T-helper 17 cell (primary cell): ENCODE measurements at places on chromosomes 3 and 15. TPM values are rescaled to one million over a fixed set of nuclear protein-coding genes. Genes with fewer than 3 reads are reported as not detected.

DNA sequence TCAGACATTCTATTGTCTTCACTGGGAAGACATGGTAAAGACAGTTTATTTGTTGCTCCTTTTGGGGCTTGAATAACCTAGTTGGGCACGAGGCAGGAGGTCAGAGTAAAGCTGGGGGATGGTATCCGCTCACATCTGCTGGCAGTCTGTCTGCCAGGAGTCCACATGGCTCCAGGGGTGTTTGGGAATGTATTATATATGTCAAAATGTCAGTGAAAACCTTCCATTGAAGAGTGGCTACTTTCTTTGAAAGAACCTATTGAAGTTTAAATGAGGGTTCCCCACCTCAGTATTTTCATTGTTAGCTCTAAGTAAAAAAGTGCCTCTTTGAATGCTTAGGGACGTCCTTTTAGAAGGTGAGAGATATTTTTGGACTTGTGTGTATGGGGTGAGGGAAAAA lies 68.4 kb downstream of the CLDN11 start:
- no peak overlapping the region for H3K27ac ChIP-seq
- H3K4me1 ChIP-seq: no peaks in the 10 kb centered on the region
- H3K36me3 ChIP-seq: no peaks in the 10 kb centered on the region
- no peak for DNase-seq
- no peak overlapping the region for H3K4me3 ChIP-seq
- H3K27me3 ChIP-seq: peaks cover 34% of the 10 kb centered on the region

GRCh38 chr3:13285007-13285567 lies 135.0 kb downstream of the NUP210 start:
- H3K27ac ChIP-seq: no peak overlapping the region
- H3K4me3 ChIP-seq: no peak overlapping the region
- peaks cover 2% of the 10 kb centered on the region for H3K36me3 ChIP-seq
- H3K4me1 ChIP-seq: peaks cover 5% of the 10 kb centered on the region
- no peak for DNase-seq

GRCh38 chr15:52146776-52147175 lies 34.2 kb upstream of the BCL2L10 start:
- H3K36me3 ChIP-seq: peaks cover 3% of the 10 kb centered on the region
- H3K27ac ChIP-seq: no peak overlapping the region
- H3K4me3 ChIP-seq: no peak overlapping the region
- H3K27me3 ChIP-seq: no peaks in the 10 kb centered on the region
- H3K4me1 ChIP-seq: no peaks in the 10 kb centered on the region

GRCh38 chr3:160106905-160107861 lies 118.0 kb upstream of the C3orf80 start:
- peaks cover 17% of the 10 kb centered on the region for H3K27me3 ChIP-seq
- peaks cover 2% of the 10 kb centered on the region for H3K4me1 ChIP-seq
- H3K27ac ChIP-seq: no peak overlapping the region
- no peak overlapping the region for H3K4me3 ChIP-seq
- no peak for DNase-seq

GRCh38 chr3:108191394-108191793 lies 30.8 kb downstream of the IFT57 start:
- H3K4me3 ChIP-seq: no peak overlapping the region
- H3K4me1 ChIP-seq: no peaks in the 10 kb centered on the region
- H3K27ac ChIP-seq: no peak overlapping the region
- H3K27me3 ChIP-seq: no peaks in the 10 kb centered on the region
- peaks cover 9% of the 10 kb centered on the region for H3K36me3 ChIP-seq
- no peak for DNase-seq

DNA sequence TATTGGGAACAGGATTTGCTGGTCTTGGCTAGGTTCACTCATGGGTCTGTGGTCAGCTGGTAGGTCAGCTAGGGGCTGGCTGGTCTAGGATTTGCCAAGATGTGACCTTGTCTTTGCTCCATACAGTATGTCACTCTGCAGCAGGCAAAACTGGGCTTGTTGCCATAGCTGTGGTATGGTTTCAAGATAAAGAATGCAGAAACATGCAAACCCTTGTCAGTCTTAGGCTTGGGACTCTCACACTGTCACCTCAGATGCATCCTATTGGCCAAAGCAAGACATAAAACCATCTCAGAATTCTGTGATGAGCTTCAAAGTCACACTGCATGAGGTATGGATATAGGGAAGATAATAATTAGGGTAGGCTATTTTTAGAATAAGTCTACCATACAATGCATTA lies 66.6 kb upstream of the TBC1D5 start:
- DNase-seq: no peak
- H3K4me1 ChIP-seq: peaks cover 8% of the 10 kb centered on the region
- no peaks in the 10 kb centered on the region for H3K36me3 ChIP-seq
- peaks cover 20% of the 10 kb centered on the region for H3K27me3 ChIP-seq
- H3K27ac ChIP-seq: no peak overlapping the region

- peaks cover 2% of the 10 kb centered on the region for H3K4me1 ChIP-seq
- H3K4me3 ChIP-seq: no peak overlapping the region
- no peak for DNase-seq
- no peaks in the 10 kb centered on the region for H3K36me3 ChIP-seq
These were observed 23.5 kb upstream of the RAD18 start for GRCh38 chr3:8986741-8987140.

- no peaks in the 10 kb centered on the region for H3K27me3 ChIP-seq
- H3K4me1 ChIP-seq: peaks cover 51% of the 10 kb centered on the region
- peaks cover 7% of the 10 kb centered on the region for H3K36me3 ChIP-seq
- H3K27ac ChIP-seq: no peak overlapping the region
- no peak for DNase-seq
These were observed 13.4 kb downstream of the ANP32A start for GRCh38 chr15:68807249-68807648.

DNA sequence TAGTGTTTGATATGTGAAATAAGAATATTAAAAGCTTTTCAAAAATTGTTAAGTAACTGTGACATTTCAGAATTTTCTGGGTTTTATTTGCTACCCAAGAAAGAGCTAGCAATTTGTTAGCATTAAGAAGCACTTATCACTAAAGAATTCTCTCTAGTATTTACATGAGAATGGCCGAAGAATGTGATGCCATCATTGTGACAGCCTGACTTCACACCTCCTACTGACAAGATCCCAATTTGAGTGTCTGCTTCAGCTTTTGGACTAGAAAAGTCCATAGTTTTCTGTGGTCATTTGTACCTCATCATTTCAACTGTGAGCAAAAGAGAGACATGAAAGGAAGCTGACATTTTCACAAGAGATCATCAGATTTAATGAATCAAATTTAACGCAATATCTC lies 548.1 kb upstream of the AGTR1 start:
- no peaks in the 10 kb centered on the region for H3K4me1 ChIP-seq
- H3K27me3 ChIP-seq: no peaks in the 10 kb centered on the region
- H3K36me3 ChIP-seq: no peaks in the 10 kb centered on the region
- no peak overlapping the region for H3K4me3 ChIP-seq
- no peak overlapping the region for H3K27ac ChIP-seq

GRCh38 chr3:147672035-147672434 lies 262.9 kb downstream of the ZIC1 start:
- H3K27ac ChIP-seq: no peak overlapping the region
- H3K27me3 ChIP-seq: no peaks in the 10 kb centered on the region
- H3K36me3 ChIP-seq: no peaks in the 10 kb centered on the region
- H3K4me1 ChIP-seq: no peaks in the 10 kb centered on the region
- H3K4me3 ChIP-seq: no peak overlapping the region

GRCh38 chr3:187183210-187183862 lies 13.9 kb upstream of the RTP1 start:
- H3K27ac ChIP-seq: no peak overlapping the region
- H3K27me3 ChIP-seq: peaks cover 50% of the 10 kb centered on the region
- peaks cover 7% of the 10 kb centered on the region for H3K4me1 ChIP-seq
- DNase-seq: no peak
- peaks cover 8% of the 10 kb centered on the region for H3K36me3 ChIP-seq
- H3K4me3 ChIP-seq: no peak overlapping the region

DNA sequence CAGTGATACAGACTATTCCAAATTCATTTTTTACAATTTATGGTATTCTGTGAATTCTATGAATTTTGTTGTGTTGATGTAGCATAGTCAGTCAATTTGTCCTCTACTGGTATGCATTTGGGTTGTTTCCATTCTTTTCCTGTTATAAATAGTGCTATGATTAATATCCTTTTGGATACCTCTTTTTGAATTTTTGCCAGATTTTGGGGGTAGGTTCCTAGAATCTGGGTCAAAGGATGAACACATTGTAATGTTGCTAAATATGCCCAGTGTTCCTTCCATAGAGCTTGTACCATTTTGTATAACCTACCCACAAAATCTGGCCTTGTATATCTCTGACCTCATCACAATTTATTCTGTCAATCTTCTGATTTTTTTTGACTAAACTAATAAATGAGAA lies 44.4 kb upstream of the C3orf38 start:
- no peak overlapping the region for H3K27ac ChIP-seq
- H3K36me3 ChIP-seq: no peaks in the 10 kb centered on the region
- peaks cover 16% of the 10 kb centered on the region for H3K4me1 ChIP-seq
- H3K4me3 ChIP-seq: no peak overlapping the region

GRCh38 chr15:68328443-68328842 lies 50.9 kb downstream of the FEM1B start:
- H3K4me1 ChIP-seq: peaks cover 41% of the 10 kb centered on the region
- no peak for DNase-seq
- peaks cover 2% of the 10 kb centered on the region for H3K36me3 ChIP-seq
- peaks cover 40% of the 10 kb centered on the region for H3K27me3 ChIP-seq
- peak overlapping the region; percentile 41 for H3K4me3 ChIP-seq

DNA sequence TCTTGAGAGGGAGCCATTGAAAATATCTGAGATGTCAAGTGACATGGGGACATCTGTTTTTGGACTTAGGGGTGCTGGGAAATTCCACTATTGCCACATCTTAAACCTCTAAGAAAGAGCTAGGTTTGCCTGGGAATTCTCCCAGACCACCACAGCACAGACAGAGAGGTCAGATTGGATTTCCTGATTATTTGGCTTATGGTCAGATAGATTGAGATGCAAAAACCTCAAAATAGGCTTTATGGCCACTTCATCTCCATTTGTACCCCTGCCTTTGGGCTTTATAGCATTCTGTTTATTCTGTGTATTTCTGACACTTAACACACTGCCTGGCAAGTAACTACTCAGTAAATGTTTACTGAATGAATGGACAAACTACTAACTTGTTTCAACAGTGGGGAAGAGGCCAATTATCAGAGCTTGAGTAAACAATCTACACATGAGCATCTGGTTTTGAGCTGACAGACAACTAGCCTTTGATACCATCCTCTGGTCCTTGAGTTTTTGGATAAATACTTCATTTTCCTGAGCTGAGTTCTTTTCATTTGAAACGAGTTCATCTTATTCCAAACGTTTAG lies 81.8 kb downstream of the TP63 start:
- peaks cover 5% of the 10 kb centered on the region for H3K27me3 ChIP-seq
- H3K27ac ChIP-seq: no peak overlapping the region
- H3K4me3 ChIP-seq: no peak overlapping the region
- no peak for DNase-seq
- peaks cover 13% of the 10 kb centered on the region for H3K4me1 ChIP-seq

GRCh38 chr3:106108925-106109324 lies 240.1 kb upstream of the CBLB start:
- no peak overlapping the region for H3K4me3 ChIP-seq
- H3K27me3 ChIP-seq: no peaks in the 10 kb centered on the region
- H3K36me3 ChIP-seq: no peaks in the 10 kb centered on the region
- DNase-seq: no peak
- peaks cover 8% of the 10 kb centered on the region for H3K4me1 ChIP-seq

DNA sequence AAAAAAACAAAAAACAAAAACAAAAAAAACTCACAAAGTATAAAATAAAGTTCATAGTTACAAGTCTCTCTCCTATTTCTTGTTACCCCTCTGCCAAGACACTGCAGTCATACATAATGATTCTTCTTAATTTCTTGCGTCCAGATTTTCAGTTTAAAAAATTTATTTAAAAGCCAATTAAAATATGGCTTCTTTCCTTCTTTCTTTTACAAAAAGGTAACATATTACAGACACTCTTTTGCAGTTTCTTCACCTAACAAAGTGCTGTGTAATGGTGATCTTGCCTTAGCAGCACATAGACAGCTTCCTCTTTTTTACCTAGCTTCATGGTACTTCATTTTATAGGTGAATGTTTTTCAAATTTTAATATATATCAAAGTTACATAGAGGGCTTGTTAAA lies 136.1 kb upstream of the SGO1 start:
- no peak overlapping the region for H3K27ac ChIP-seq
- no peaks in the 10 kb centered on the region for H3K36me3 ChIP-seq
- no peaks in the 10 kb centered on the region for H3K4me1 ChIP-seq
- no peak for DNase-seq
- H3K27me3 ChIP-seq: no peaks in the 10 kb centered on the region
- H3K4me3 ChIP-seq: no peak overlapping the region

- H3K27ac ChIP-seq: no peak overlapping the region
- no peaks in the 10 kb centered on the region for H3K27me3 ChIP-seq
- H3K36me3 ChIP-seq: no peaks in the 10 kb centered on the region
- no peaks in the 10 kb centered on the region for H3K4me1 ChIP-seq
These were observed 943.2 kb downstream of the MCTP2 start for GRCh38 chr15:95174301-95175259.

DNA sequence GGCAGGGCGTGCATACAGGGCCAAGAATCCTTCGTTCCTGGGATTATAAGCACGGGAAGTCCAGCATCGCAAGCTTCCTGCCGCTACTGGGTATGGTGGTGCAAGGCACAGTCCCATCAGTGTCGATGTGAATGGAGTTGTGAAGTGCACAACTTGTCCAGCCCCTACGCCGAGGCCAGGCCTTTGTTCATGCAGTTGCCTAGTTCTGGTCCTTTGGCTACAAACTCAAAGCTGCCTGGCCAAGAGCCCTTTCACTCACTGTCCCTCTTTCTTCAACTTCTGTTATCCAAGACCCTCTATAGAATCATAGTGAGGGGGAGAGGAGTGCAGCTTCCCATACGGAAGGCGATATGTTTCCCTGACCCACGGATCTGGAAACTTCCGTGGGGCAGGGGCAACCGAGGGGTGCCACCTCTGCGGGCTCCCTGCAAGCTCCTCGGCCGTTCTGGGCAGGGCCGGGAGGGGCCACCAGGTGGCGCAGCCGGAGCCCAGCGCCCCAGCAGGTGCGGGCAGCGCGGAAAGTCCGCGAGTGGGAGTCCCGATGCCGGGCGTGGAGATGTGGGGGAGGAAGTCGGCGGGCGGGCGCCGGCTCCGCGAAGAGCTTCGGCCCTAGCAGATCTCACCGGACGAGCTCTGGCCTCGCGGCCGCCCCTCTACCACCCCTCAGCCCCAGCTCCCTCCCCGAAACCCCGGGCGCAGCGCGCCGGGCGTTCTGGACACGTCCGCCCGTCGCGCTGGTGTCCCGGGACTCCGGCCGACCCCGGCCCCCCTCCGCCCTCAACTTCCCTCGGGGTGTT lies 693 bp downstream of the RASGRP1 start:
- H3K4me1 ChIP-seq: peaks cover 46% of the 10 kb centered on the region
- H3K4me3 ChIP-seq: peak overlapping the region; percentile 97
- H3K36me3 ChIP-seq: peaks cover 13% of the 10 kb centered on the region

GRCh38 chr3:161567577-161568361 lies 71.2 kb downstream of the OTOL1 start:
- no peaks in the 10 kb centered on the region for H3K36me3 ChIP-seq
- H3K4me3 ChIP-seq: no peak overlapping the region

The KCTD6 gene
- 7.0 TPM for total RNA-seq

The CYP8B1 gene
- total RNA-seq: not detected

The IL20RB gene
- total RNA-seq: 3.2 TPM

The MORC1 gene
- total RNA-seq: 0.68 TPM

The RFC4 gene
- total RNA-seq: 14.5 TPM

The ARL6 gene
- 3.4 TPM for total RNA-seq

The ANKUB1 gene
- total RNA-seq: not detected

The SCAANT1 gene
- not detected for total RNA-seq

The KLF13 gene
- 226 TPM for total RNA-seq

The BMF gene
- total RNA-seq: 8.0 TPM

The CD200R1 gene
- total RNA-seq: 7.1 TPM
